ENCODE measurements at places on chromosomes 4 and X.
A peak's percentile ranks its signal among the peaks of the same experiment; 100 is the strongest.

DNA sequence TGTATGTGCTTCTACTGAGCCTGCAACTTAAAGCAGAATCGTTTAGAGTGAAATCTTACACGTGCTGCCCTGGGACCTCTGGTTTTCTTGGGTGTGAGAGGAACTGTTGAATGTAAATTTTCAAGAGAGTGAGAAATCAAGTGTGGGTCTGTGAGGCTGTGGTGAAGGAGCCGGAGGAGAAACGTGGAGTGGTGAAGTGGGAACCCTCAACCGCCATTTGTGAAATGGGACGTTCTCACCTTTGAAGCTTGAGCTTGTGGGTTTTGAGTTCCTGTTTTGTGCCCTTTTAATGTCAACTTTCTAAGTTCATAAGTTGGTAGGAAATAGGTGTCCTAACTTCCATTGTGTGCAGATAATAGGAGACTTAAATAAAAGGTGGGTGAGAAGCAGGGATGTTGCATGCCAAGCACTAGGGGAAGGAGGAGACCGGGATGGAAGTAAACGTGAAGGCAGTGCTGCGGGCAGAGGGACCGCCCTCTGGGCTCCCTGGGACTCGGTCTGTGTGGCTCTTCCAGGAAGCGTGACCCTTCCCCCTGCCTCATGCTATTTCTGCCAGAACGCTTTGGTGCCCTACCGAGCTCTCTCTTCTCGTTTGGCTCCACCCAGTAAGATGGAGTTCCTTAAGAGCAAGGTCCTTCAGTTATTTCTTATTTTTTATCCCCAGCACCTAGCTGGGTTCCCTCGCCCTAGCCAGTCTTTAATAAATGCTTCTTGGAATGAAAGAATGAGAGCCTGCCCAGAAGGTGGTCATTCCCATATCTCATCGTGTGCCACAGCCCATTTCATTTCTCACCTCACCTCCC, 56.0 kb downstream of the TMEM131L start:
- no peak for DNase-seq

DNA sequence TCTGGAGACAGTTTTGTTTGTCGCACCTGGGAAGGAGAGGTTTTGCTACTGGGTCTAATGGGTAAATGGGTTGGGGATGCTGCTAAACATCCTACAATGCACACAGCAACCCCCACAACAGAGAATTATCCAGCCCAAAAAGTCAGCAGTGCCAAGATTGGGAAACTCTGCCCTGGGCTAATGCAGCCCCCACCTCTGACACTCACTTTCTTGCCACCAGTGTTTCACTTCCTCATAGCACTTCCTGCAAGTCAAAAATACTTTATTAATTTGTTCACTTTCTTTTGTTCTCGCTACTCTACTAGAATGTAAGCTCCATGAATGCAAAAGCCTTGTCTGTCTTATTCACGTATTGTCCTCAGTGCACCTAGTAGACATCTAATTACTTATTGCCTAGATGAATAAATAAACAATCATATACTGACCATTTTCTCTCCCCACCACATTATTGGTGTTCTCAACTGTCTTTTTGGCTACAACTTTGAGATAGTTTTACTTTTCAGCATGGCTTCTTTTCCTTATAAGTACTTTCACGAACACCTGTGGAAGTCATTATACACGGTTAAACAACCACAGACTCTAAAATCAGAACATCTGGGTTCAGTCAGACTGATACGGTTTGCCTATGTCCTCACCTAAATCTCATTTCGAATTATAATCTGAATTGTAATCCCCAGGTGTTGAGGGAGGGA, 82.0 kb upstream of the PITX2 start:
- no peak for DNase-seq

DNA sequence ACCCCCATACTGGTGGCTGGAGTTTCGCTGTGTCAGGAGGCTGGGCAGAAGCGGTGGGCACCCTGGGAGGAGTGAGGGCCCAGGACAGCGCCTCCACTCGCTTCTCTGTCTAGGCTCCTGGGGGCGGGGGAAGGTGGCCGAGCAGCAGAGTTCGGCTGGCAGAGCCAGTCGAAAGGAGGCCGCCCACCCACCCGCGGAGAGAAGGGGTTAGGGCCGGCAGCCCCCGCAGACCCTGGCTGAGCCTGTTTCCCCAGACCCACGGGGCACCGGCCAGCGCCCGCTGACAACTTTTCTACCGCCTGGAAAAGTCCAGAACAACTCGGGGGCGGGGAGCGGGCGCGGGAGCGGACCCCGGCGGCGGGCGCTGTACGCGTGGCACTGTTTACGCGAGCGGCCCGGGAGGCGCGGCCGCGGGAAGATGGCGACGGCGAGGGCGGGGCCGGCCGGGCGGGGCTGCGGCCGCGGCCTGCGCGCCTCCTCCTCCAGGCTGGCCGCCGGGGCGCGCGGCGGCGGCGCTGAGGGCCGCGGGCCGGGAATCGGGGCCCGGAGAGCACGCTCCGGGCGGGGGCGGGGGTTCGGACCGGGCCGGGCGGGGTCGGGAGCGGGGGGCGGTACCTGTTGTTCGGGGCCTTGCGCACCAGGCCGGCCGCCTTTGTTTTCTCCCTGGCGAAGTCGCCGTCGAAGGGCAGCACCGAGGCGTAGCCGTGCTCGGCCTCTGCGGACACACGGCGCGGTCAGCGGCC, 628 bp downstream of the MXD4 start:
- peak; percentile 77 for DNase-seq

DNA sequence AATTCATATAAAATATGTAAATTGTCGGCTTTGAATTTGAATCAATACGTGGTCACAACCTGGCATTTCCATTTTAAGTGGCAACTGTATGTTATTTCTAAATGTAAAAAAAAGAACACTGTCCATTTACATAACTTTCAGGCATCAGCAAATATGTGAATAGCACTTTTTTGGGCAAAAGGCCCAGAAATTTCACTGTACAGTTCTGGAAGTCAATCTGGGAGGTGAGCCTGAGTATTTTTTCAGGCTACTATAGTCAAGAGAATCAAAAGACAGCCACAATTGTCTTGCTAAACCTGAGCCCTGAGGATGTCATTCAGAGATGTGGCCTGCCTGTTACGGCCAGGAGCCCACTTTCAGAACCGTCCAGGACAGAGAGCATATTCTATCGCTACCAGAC, 543.9 kb upstream of the MAGEB2 start:
- no peak for DNase-seq

DNA sequence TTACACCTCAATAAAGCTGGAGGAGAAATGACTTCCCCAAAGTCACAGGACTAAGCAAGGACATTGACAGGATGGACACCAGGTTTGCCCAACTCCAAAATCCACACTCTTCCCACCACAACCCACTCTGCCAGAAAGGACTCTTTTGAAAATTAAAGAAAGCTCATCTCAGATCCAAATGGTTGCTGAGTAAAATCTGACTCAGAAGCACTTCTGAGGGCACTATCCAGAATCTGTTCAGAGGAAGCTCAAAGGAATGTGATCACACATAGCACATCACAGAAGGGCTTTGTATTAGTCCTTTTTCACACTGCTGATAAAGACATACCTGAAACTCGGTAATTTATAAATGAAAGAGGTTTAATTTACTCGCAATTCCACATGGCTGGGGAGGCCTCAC, 155.5 kb downstream of the RAB28 start:
- no peak for DNase-seq

- no peak for DNase-seq
Observed at GRCh38 chr4:120915336-120915735, 7.2 kb downstream of the PRDM5 start.

GRCh38 chr4:105092356-105092755, 54.3 kb upstream of the TET2 start:
- no peak for DNase-seq

DNA sequence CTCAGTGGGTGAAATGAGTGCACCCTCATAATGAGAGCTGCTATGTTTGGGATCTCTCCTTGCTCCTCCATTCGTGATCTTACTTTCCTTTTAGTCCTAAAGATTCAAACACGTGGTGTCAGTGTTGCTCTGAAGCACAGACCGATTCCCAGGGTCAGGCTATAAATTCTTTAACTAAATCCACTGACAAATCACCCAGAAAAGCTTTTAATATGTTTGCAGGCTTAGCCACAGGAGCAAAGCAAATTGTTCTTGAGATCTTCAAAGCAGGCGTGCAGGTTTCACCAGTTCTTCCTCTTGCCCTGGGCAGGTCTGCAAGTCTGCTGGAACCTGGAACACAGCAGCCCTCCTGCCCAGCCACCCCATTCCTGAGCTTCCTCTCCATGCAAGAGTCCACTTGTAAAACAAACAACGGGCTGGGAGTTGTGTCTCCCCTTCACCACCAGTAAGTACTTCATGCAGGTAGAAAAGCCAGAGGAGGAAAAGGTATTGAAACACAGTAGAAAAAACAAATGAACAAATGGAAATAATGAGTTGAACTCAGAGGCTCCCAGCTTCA, 70.1 kb upstream of the ENPP6 start:
- no peak for DNase-seq

DNA sequence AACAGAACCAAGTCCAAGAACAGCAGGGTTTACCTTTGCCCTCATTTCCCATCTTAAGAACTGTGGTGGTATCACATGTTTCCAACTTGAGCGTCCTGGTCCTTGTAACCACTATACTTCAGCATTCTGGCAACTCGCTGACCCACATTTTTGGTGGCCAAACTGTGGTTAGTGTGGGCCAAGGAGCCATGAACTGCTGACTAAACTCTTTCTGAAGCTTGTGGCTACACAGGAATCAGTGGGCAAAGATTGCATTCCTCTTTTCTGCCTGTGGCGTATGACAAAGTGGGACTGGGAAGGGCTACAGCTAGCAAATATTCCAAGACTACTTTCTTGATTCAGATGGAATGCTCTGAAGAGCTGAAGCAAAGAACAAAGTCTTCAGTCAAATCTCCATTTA, 106.3 kb upstream of the MID1 start:
- no peak for DNase-seq

GRCh38 chr4:39613093-39613656, 25.5 kb downstream of the SMIM14 start:
- DNase-seq, result no peak

GRCh38 chrX:39310891-39311290, 509.6 kb downstream of the MID1IP1 start:
- DNase-seq, result no peak

GRCh38 chr4:1744552-1744951, 23.2 kb downstream of the TACC3 start:
- no peak for DNase-seq

DNA sequence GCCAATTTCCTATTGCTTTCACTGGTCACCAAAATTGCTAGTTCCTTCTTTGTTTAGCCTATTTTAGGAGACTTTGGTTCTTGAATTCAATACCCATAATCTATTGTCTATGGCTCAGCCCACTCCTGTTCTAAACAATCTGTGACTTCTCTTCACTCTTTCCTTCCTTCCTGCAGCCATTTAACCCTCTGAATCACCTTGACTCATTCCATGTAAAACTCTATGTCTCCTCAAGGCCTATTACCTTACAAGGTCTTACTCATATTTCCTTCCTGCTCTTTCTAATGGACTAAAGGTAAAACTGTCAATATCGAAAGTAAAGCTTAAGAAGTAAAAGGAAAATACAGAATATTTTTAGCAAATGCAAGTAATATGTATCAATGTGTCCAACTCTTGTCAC, 301.6 kb downstream of the ARHGAP24 start:
- DNase-seq, result no peak

DNA sequence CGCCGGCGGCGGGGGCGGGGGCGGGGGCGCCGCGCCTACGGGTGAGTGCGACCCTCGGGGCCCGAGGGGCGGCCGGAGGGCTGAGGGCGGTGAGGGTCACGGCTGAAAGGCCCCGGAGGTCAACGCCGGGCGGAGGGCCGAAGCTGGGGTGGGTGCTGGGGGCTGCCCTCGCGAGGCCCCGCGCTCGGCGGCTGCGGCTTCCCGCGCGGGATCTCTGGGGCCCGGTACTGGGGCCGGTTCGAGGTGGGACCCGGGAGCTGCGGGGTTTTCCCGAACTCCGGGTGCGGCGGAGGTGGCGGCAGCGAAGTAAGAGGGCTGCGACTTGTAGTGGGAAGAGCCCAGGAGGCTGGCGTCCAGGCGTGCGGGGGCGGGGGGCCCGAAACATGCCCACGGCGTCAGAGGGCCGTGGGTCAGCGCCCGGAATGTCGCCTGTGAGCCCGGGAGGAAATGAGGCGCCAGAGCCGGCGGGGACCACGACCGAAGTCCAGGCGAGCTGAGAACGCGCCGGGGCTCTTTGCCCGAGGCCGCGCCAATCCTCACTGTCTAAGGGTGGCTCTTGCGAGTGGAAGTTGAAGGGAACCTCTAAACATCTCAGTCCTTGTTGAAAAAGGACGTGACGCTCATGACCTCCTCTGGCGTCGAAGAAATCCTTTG, 407 bp downstream of the IL13RA1 start:
- peak; percentile 81 for DNase-seq

DNA sequence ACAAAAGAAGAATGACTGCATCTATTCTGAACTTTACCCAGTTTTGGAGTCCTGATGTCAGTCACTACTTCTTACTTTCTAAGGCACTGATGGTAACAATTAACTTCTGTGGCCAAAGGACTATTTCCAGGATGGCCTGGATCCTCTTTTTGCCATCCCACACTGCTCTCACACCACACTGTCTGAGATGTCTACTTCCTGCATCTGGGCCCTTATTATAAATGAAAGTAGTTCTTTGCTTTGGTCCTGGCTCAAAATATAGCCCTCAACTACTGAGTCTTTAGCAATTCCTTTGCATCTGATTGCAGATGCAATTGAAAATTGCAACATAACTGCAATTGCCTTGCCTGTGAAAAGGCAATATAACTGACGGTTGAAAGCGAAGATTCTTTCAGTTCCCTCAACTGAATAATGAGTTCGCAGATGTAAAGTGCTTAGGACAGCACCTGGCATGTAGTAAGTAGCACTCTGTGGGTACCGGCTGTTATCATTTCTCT, 44.2 kb downstream of the COQ2 start:
- DNase-seq, result no peak

- no peak for DNase-seq
Observed at GRCh38 chr4:98921292-98921691, 7.6 kb downstream of the EIF4E start.

GRCh38 chr4:144181391-144181790, 40.9 kb upstream of the GYPA start:
- DNase-seq, result no peak

DNA sequence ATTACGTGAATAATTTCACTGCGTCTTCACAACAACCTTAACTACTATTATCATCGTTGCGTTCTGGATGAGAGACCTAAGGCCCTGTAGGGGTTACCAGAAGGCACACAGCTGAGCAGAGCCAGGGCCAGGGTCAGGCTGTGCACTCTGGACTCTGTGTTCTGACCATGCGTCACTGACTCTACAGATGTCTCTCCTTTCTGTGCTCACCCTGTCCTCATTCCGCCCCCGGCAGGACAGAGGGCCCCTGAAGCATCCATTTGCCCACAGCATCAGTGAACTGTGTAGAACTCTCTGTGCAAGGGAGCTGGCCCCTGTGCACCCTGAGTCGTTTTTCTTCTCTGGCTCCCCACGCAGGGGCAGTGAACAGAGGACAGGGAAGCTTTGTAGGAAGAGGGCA, 21.3 kb downstream of the GPKOW start:
- no peak for DNase-seq

DNA sequence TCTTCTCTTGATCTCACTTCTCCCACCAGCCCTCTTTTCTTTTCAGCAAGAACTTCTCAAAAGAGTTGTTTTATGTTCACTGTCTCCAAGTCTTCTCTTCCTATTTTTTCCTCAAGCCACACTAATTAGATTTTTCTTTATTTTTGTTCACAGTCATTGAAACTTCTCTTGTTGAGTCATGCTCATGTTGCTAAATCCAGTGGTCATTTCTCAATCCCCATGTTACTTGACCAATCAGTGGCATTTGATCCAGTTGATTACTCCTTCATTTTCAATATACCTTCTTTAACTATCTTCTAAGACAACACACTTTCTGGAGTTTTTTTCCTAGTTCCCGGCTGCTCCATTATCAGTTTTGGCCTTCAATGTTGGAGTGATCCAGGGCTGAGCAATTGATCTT, 103.1 kb upstream of the LSM6 start:
- DNase-seq, result no peak

GRCh38 chrX:367866-368265, 18.8 kb downstream of the PPP2R3B start:
- no peak for DNase-seq

Data from coronary artery (tissue), 2 donors.